CD4-positive, alpha-beta T cell (primary cell): ENCODE measurements at places on chromosomes 4 and X. TPM values are rescaled to one million over a fixed set of nuclear protein-coding genes. Genes with fewer than 3 reads are reported as not detected.

DNA sequence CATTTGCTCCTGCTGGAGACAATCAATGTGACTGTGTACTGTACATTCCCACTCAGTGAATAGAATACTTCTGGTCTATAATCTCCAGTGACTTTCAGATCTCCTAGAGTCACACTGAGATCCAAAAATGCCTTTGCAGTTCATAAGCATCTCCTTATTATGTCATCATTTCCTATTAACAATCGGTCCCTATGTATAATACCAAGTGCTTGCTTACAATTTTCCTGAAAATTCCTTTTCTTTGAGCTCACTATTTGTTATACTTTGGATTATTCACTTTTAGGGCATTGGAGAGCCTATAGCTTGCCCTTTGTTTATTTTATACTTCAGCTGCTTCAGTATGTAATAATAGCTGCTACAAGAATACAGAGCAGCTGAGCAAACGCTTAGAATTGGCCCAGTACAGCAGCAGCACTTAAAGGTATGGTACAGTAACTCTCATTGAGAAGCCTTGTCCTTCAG lies 313.0 kb downstream of the DCTD start:
- no peak overlapping the region for H3K4me3 ChIP-seq
- DNase-seq = no peak
- H3K4me1 ChIP-seq = no peaks in the 10 kb centered on the region
- no peak overlapping the region for H3K27ac ChIP-seq

GRCh38 chrX:53474707-53475106 lies 40.5 kb upstream of the HSD17B10 start:
- H3K27ac ChIP-seq = no peak overlapping the region
- no peaks in the 10 kb centered on the region for H3K36me3 ChIP-seq
- H3K4me3 ChIP-seq = no peak overlapping the region
- no peak for DNase-seq
- H3K27me3 ChIP-seq = peaks cover 6% of the 10 kb centered on the region

DNA sequence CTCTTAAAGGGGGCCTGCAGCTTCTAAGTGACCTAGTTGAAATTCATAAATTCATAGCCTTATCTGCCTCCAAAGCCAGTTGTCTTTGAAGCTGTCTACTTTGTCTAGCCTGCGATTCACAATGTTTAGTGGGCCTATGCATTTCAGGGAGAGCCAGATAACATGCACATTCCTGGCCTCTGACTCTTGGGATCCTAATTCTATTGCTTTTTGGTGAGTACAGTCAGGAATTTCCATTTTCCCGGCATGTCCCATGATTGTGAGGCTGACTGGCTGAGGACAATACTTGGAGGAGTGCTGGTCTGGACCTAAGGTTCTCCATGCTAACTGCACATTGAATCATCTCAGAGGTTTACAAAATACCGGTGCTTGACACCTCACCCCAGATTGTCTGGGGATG lies 155.0 kb downstream of the MSL3 start:
- no peak overlapping the region for H3K4me3 ChIP-seq
- H3K36me3 ChIP-seq = no peaks in the 10 kb centered on the region
- DNase-seq = no peak
- H3K27ac ChIP-seq = no peak overlapping the region
- peaks cover 3% of the 10 kb centered on the region for H3K27me3 ChIP-seq
- no peaks in the 10 kb centered on the region for H3K4me1 ChIP-seq

GRCh38 chrX:136662976-136663375 lies 15.0 kb downstream of the CD40LG start:
- DNase-seq = no peak
- H3K27me3 ChIP-seq = no peaks in the 10 kb centered on the region
- peaks cover 85% of the 10 kb centered on the region for H3K4me1 ChIP-seq
- peaks cover 64% of the 10 kb centered on the region for H3K36me3 ChIP-seq
- peak overlapping the region; percentile 65 for H3K27ac ChIP-seq

GRCh38 chr4:154158361-154159155 lies 333.0 kb downstream of the DCHS2 start:
- H3K27ac ChIP-seq = no peak overlapping the region
- DNase-seq = no peak
- H3K4me3 ChIP-seq = no peak overlapping the region
- no peaks in the 10 kb centered on the region for H3K4me1 ChIP-seq

GRCh38 chr4:156193800-156194199 lies 240.1 kb upstream of the CTSO start:
- H3K27ac ChIP-seq = no peak overlapping the region
- no peak overlapping the region for H3K4me3 ChIP-seq
- no peaks in the 10 kb centered on the region for H3K27me3 ChIP-seq
- H3K4me1 ChIP-seq = no peaks in the 10 kb centered on the region
- no peak for DNase-seq

The MYOZ2 gene
- not detected for total RNA-seq

The RAB40AL gene
- not detected for total RNA-seq

DNA sequence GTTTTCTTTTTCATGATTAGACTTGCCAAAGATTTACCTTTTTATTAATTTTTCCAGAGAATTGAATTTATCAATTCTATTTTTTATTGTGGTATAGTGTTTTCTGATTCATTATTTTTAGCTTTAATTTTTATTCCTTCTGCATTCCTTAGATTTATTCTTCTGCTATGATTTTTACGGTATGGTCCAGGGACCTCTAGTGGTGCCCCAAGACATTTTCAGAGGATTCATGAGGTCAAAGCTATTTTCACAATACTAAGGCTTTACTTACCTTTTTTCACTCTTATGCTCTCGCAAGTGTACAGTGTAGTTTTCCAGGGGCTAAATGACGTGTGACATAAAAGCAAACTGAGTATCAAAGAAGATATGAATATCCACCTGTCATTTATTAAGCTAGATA lies 8.0 kb downstream of the RADX start:
- no peak for DNase-seq
- no peaks in the 10 kb centered on the region for H3K27me3 ChIP-seq
- no peak overlapping the region for H3K27ac ChIP-seq
- peaks cover 5% of the 10 kb centered on the region for H3K36me3 ChIP-seq

DNA sequence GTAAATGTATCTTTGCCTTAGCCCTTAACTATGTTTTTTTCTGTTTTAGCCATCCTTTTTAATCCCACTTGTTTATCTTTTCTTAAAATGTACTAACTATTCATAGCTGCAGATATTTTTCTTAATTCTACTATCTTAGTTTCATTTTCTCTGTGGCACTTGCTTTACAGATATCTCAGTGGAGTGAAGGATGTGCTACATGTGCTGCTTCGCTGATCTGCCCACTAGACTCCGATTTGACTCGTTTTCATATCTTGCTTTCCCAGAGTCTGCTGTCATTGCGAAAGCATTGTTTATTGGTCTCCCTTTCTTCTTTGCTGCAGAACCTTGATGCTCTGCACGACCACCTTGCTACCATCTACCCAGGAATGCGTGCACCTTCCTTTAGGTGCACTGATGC lies 30.6 kb downstream of the GUCY1B1 start:
- no peaks in the 10 kb centered on the region for H3K4me1 ChIP-seq
- no peak overlapping the region for H3K4me3 ChIP-seq
- no peaks in the 10 kb centered on the region for H3K27me3 ChIP-seq
- DNase-seq = no peak
- no peaks in the 10 kb centered on the region for H3K36me3 ChIP-seq
- H3K27ac ChIP-seq = no peak overlapping the region

GRCh38 chr4:140277576-140277975 lies 95.9 kb upstream of the SCOC start:
- no peak overlapping the region for H3K4me3 ChIP-seq
- no peak for DNase-seq
- no peak overlapping the region for H3K27ac ChIP-seq
- peaks cover 13% of the 10 kb centered on the region for H3K27me3 ChIP-seq
- H3K36me3 ChIP-seq = no peaks in the 10 kb centered on the region

DNA sequence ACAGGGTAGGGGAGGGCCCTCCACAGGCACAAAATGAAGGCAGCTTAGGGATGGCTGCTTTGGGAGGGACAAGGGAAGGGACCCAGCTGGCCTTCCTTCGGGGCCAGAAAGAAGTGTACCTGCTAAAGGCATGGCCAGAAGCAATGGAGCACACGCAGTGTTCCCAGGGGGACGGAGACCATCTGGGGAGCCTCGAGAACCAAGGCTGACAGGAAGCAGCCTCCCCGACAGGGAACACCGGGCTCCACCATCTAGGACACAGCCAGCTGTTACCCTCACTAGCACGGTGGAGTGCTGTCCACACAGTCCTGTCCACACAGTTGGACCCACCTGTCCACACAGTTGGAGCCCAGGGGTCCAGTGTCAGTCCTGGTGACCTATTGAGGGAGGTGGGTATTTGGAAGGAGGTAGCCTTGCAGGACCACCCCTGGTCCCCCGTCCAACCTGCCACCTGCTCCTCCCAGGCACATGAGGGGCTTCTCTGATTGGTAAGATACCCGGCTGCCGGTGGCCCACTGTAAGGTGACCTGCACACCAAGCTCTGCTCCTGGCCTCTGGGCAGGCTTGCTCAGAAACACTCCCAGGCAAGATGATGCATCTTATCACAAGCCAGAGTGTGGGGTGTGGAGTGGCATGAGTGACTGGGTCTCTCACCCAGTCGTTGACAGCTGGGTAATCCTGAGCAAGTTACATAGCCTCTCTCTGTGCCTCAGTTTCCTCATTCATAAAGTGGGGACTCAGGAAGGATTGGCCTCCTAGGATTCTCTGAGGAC lies 20.5 kb upstream of the AFAP1 start:
- no peaks in the 10 kb centered on the region for H3K36me3 ChIP-seq
- H3K4me3 ChIP-seq = no peak overlapping the region
- H3K27ac ChIP-seq = no peak overlapping the region
- H3K4me1 ChIP-seq = peaks cover 30% of the 10 kb centered on the region
- no peaks in the 10 kb centered on the region for H3K27me3 ChIP-seq

- H3K27me3 ChIP-seq = no peaks in the 10 kb centered on the region
- DNase-seq = no peak
- no peak overlapping the region for H3K27ac ChIP-seq
- peaks cover 66% of the 10 kb centered on the region for H3K36me3 ChIP-seq
Measured at GRCh38 chr4:87120411-87121162, 99.8 kb downstream of the KLHL8 start.

The PABPC5 gene
- total RNA-seq = not detected

The CCDC158 gene
- total RNA-seq = not detected

- no peaks in the 10 kb centered on the region for H3K27me3 ChIP-seq
- no peaks in the 10 kb centered on the region for H3K36me3 ChIP-seq
- no peaks in the 10 kb centered on the region for H3K4me1 ChIP-seq
Measured at GRCh38 chr4:67394879-67395278, 150.4 kb downstream of the CENPC start.

DNA sequence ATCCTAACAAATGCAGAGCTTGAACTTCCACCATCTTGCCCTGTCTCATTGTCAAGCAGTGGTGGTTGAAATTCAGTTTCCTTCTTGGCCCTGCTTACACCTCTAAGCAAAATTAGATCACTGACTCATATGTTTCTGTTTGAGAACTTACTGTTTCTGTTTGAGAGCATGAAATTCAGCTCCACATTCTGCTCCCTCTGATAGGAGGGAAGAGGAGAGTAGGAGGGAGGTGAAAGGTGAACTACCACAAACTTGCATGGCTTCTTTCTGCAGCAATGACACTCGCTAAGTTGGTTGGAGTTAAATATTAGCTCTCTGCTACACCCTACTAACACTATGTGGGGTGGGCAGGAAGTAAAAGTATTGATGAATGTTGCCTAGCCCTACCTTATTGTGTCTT lies 117.8 kb upstream of the EDA2R start:
- DNase-seq = no peak
- no peaks in the 10 kb centered on the region for H3K36me3 ChIP-seq
- H3K4me1 ChIP-seq = no peaks in the 10 kb centered on the region
- no peak overlapping the region for H3K27ac ChIP-seq
- no peaks in the 10 kb centered on the region for H3K27me3 ChIP-seq

DNA sequence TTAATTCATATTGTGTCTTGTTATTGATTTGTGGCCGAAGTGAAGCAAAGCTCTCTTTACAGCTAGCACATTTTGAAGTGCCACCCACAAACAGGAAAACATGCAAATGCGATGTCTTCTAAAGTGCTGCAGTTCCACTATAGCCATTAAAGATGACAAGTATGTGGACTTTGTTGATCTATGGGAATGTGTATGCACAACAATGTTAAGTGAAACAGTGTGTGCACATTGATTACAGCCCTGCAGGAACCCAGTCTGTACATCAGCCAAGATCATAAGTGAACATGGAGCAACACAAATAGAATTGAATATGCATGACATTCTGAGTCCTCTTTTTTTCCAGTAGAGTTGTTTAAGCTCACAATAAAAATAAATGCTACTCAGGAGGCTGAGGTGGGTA lies 43.0 kb downstream of the TFDP3 start:
- no peaks in the 10 kb centered on the region for H3K36me3 ChIP-seq
- no peak for DNase-seq
- no peak overlapping the region for H3K27ac ChIP-seq
- H3K27me3 ChIP-seq = no peaks in the 10 kb centered on the region
